ENCODE measurements at places on chromosomes 3 and 15. TPM values are rescaled to one million over a fixed set of nuclear protein-coding genes. Genes with fewer than 3 reads are reported as not detected.

Gene LRRC31
- not detected for total RNA-seq

Gene FRMD4B
- total RNA-seq: 11.9 TPM

Gene GATA2
- total RNA-seq: 0.35 TPM

Gene MOBP
- total RNA-seq: not detected

Gene SLC28A2
- total RNA-seq: not detected

Gene GOLGA6A
- 0.14 TPM for total RNA-seq

Gene RETNLB
- not detected for total RNA-seq

Gene PARP14
- 38.9 TPM for total RNA-seq

Gene CELF6
- total RNA-seq: not detected

Gene BAHD1
- total RNA-seq: 11.7 TPM

Gene TNNC1
- total RNA-seq: 7.6 TPM

Gene DLEC1
- 0.19 TPM for total RNA-seq

GRCh38 chr3:99023590-99024192 lies 122.2 kb upstream of the DCBLD2 start:
- DNase-seq: no peak

- DNase-seq: peak; percentile 57
Observed at GRCh38 chr3:34106879-34107278, 308.4 kb downstream of the PDCD6IP start.

- DNase-seq: no peak
Observed at GRCh38 chr15:58588096-58588495, 156.3 kb downstream of the LIPC start.

DNA sequence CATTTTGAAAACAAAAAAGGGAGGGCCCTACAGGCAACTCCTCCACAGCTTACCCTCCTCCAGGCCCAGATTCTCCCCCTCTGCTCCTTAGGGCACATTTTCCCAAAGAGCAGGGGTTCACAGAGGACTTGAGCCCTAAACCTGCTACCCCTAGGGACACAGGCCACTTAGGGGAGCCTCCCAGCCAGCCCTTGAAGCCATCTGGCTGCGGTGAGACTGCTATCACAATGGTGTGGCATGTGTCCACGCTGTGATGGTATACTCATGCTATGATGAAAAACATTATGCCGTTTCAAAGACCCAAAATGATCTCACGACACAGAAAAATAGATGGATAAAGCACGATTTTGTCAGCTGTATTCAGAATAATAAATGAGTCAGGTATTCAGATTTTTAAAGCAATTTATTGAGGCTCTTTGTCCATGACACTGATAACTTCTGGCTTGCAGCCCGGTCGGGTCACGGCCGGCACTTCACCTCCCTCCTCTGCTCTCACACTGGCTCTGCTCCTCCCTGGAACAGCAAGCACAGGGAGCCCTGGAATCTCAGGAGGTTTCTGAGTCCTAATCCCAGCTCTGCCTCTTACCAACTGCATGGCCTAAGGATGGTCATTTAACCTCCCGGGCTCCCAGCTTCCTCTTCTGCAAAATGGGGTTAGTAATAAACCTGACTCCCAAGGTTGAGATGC lies 115.3 kb downstream of the MEGF11 start:
- DNase-seq: no peak

GRCh38 chr3:183255348-183255730 lies 2.3 kb downstream of the B3GNT5 start:
- no peak for DNase-seq

- no peak for DNase-seq
Observed at GRCh38 chr3:6512172-6512800, 348.6 kb upstream of the GRM7 start.

DNA sequence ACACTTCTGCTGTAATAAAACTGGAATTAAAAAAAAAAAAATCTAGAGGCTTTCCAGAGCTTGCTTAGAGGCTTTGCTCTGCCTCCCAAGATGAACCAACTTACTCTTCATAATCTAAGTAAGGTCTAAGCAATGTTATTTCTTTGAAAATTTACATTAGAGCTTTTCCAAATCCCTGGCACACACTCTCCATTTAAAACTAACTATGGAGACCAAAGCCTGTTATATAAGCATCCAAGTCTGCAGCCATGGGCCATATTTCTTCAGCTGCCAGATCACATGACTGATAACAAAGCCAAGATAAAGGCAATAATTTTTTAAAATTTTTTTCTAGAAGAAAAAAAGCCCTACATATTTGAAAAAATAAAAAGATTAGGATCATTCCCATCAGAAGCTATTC lies 55.0 kb upstream of the ARHGEF3 start:
- DNase-seq: no peak

DNA sequence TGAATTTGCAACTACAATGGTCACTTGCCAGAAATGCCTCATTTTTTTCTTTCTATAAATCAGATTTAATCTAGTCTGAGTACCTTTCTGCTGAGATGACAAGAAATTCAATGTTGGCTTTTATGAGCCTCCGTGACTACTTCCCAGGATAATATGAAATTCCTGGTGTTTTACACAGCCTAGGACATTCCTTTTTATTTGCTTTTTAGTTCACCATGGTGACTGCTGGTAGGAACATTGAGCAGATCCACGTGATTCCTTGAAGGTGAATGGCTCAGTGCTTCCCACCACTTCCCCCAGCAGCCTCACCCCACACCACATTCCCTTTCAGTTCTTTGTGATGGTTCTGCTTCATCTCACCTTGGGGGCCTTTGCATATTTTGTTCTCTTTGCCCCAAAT lies 4.3 kb upstream of the NPTN start:
- no peak for DNase-seq

- no peak for DNase-seq
Observed at GRCh38 chr3:7934362-7934761, 567.3 kb upstream of the LMCD1 start.

GRCh38 chr3:114872588-114872987 lies 274.5 kb downstream of the ZBTB20 start:
- no peak for DNase-seq

GRCh38 chr15:25787855-25788520 lies 75.1 kb downstream of the ATP10A start:
- no peak for DNase-seq

GRCh38 chr15:49706805-49707204 lies 86.0 kb downstream of the DTWD1 start:
- no peak for DNase-seq

DNA sequence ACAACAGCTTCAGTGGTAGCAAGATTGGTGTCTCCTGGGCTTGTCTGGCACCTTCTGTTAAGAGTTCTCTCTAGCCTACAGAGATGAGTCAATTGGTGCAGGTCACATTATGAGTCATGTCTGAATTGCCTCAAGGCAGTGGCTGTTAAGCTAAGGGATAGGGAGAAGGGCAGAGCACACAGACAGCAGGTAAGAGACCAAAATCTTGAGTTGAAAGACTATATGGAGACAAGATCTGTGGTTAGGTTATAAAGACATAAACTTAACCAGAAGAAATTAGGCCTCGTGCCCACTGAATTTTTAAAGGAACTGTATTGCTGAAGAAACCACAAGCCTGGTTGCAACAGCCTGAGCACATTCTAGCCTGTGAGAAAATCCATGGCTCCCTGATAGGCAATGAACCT lies 19.2 kb upstream of the KPNA1 start:
- peak; percentile 77 for DNase-seq

GRCh38 chr3:144375088-144375487 lies 403.5 kb downstream of the DIPK2A start:
- DNase-seq: no peak

DNA sequence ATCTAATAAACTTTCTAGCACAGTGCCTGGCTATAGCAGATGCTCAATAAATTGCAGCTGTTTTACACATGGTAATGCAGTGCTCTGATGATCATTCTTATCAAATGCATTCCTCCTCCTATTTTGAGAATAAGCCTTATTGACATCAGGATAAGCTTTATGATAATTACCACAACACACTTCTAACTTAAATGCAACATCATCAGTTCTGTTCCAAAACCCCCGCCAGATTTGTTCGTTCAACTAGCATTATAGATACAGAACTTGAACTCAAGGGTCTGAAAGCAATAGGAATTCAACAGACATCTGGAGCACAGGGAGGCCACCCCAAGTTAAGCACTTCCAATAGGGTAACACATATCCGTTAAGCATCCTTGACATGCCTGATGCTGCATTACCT lies 684.4 kb upstream of the LMCD1 start:
- no peak for DNase-seq

DNA sequence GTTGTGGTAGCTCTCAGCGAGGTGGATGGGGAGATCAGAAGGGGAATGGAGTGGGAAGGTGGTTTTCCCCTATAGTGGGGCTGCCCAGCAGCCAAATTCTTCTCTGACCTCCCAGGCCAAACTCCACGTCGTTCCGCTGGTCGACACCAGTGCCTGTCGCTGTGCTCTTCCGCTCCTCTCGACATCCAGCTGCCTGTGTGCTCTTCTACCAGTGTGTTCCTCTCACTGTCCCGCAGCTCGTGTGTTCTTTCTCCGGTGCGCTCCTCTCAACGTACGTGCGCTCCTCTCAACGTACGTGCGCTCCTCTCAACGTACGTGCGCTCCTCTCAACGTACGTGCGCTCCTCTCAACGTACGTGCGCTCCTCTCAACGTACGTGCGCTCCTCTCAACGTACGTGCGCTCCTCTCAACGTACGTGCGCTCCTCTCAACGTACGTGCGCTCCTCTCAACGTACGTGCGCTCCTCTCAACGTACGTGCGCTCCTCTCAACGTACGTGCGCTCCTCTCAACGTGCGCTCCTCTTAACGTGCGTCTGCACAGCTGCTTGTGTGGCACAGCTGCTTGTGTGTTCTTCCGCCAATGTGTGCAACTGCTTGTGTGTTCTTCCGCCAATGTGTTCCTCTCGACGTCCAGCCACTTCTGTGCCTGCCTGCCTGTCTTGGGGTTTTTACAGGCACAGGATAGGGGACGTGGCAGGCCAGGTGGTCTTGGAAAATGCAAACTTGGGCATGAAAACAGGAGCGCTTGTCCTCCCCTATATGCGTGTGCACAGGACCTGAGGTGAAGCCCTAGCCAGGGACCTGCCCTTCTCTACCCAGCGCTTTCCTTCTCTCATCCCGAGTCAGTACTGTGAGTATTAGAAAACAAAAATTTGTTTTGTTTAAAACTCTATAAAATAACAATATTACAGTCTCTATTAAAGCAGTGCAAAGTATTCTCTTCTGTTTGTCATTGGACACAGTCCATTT lies 991.1 kb downstream of the GBE1 start:
- DNase-seq: no peak

DNA sequence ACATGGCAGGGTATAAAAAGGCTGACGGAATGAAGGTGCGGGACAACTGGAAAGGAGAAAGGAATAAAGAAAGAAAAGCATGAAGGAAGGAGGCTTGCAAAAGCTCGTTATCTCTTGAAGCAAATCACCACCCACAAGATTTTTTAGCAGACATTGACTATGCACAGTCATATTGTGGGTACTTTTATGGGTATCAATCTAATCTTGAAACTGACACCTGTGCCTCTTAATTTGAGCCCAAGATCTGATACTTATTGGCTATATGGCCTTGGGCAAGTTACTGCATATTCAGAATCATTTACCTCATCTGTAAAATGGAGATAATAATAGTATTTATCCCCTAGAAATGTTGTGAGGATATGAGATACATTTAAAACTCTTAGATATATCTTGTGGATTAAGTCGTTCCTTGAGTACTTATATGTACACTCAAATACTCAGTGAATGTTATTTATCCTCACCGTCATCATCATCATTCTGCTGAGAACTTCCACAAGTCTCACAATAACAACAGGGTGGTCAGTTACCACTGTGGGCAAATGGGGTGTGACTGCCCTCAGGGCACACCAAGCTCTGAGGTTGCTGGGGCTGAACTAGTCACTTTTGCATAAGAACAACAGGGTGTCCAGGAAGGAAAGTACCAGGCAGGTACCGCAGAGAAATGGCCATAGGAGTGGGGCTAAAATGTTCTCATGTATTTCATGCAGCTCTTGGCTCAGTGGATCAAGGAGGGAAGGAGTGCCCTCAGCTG lies 266.1 kb downstream of the SLC9A9 start:
- DNase-seq: no peak

DNA sequence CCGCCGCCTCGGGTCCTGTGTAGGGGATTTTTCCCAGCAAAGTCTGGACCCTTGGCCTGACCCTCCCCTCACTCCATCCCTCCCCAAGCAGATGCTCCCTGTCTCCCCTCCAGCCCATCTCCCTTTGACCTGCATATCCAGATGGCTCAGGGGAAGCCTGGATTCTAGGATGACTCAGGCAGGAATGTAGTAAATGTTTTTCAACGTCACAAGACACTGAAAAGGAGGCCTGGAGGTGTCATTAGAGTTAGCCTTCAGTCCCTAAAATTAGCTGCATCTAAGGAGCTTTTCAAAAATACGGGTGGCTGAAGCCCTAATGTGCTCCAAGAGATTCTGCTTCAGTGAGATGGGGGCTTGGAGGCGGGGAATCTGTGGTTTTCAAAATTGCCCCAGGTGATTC lies 7.2 kb downstream of the ACAN start:
- no peak for DNase-seq

DNA sequence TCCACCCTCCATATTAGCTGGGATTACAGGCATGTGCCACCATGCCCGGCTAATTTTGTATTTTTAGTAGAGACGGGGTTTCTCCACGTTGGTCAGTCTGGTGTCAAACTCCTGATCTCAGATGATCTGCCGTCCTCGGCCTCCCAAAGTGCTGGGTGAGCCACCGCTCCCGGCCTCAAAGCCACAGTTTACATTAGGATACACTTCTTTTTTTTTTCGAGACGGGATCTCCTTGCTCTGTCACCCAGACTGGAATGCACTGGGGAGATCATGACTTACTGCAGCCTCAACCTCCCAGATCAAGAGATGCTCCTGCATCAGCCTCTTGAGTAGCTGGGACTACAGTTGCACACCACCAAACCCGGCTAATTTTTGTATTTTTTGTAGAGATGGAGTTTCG lies 2.5 kb upstream of the NR1D2 start:
- DNase-seq: no peak

GRCh38 chr15:33580526-33580925 lies 269.8 kb downstream of the RYR3 start:
- no peak for DNase-seq

DNA sequence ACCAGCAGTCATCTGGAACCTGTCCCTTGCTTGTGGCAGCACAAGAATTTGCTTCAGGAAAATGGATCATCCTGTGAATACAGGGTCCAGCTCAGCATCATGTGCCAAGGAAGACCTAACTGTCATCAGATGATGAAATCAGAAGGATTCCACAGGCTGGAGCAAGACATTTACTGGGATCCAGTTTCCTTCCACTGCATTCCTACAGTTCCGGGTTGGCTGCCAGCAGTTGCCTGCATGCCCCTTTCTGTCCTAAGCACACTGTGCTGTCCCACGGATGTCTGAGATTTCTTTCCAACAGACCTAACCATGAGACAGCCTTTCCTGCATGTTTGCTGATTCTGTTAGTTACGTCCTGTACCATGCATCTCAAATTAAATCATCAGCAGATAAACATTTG lies 140.7 kb downstream of the IMPG2 start:
- no peak for DNase-seq

GRCh38 chr3:65466300-65466988 lies 572.3 kb downstream of the MAGI1 start:
- DNase-seq: no peak

- DNase-seq: no peak
Observed at GRCh38 chr3:148226246-148226645, 471.5 kb upstream of the AGTR1 start.

DNA sequence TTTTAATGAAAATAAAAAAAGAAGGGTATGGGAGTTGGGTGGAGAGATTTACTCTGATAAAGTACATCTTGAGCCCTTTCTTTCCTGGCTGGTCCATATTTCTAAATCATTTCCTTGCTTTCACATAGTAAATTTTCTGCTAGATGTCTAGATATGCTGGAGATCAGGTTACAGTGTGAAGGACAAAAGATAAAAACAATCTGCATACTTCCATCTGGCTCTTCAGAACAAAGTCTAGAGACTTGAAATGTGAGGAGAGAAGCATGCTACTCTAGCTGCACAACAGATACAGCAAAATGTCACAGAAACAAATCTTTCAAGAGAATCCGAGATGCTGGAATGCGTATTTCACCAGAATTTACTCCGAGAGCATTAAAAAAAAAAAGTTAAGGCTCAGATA lies 42.2 kb downstream of the FOXP1 start:
- DNase-seq: no peak

Data from activated naive CD4-positive, alpha-beta T cell treated with anti-CD3 and anti-CD28 coated beads for 36 hours (primary cell).